ENCODE measurements at places on chromosomes 2 and 18.

- no peak for DNase-seq
These were observed 24.4 kb downstream of the EHD3 start for GRCh38 chr2:31258351-31258750.

DNA sequence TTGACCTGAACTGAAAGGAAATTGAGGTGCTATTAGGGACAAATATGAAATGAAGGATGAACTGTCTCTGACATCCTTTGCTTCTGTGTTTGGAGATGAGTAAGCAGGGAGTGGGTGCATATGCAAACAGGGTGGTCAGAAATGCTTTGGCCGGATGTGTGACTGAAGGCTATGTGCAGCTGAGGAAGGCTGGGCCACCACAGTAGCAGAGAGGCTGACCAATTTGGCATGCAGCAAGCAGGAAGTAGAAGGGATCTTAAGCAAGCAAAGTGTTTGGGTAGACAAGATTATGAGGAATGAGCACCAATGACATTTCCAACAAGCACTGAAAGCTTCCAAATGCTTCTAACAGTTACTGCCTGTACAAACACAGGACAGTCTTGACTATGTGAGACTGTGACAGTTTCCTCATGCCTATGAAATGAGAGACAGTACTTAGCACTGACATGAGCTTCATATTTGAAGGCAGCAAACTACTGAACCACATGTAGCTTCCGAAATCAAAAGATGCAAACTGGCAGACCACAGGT lies 3.3 kb upstream of the ACTR3 start:
- DNase-seq, result no peak

DNA sequence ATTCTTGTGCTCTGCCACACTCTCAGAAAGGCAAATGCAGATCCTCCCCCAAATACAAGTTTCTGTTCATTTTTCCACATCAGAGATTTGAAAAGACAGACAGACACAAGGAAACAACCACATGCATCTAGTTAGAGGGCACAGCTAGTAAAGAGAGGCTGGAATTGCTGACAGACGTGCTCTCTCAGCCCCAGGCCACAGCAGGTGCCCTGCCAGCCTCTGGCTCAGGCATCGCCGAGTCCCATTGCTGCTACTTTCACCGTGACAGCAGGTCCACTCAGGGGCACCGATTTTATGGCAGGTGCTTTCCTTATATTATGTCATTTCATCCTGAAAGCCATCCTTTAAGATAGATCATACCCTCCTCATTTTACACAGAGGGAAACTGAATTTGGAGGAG lies 507.5 kb downstream of the EIPR1 start:
- DNase-seq, result no peak

DNA sequence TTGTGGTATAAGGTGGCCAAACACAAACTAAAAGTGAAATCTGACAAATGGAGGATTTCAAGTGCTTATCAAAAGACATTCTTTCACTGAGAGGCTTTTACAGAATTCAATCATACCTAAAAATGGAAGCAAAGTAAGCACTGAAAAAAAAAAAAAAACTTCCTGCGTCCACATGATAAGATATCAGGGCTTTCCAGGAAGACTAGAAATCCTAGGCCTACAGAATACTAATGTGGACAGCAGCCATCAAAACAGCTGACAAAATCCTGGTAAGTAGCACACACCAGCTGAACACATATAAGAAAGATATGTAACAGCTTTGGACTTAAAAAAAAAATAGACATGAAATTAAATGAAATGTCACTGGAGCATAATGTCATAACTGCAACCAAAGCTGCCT lies 178.2 kb downstream of the SUCLG1 start:
- DNase-seq, result no peak

GRCh38 chr2:2561346-2562095 lies 230.4 kb upstream of the MYT1L start:
- no peak for DNase-seq

DNA sequence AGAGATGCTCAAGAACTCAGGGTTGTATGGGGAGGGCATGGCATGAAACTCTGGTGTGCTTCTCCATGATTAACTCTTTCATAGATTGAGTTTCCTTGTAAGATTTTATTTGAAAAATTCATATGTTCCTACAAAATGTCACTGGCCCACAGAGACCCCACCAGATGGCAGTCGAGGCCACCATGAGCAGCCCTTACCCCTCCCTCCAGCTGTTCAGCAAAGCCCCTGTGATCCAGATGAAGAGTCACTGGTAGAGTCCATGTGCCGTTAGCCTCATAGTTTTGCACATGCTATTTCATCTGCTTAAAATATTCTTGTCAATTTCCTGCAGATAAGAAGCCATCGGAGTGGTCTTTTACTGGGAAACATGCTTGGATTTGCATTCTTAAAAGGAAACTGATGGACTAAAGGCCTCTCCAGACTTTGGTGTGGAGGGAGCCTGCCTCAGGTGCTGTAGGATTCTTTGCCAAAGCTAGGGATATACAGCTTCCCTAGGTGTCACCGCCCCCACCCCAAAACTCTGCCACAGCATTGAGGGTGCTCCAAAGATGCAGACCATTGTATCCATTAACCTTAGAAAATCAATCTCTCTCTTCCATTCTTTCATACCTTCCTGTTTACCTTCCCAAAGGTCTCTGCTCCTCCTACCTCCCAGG lies 18.8 kb downstream of the ZNF385B start:
- no peak for DNase-seq

DNA sequence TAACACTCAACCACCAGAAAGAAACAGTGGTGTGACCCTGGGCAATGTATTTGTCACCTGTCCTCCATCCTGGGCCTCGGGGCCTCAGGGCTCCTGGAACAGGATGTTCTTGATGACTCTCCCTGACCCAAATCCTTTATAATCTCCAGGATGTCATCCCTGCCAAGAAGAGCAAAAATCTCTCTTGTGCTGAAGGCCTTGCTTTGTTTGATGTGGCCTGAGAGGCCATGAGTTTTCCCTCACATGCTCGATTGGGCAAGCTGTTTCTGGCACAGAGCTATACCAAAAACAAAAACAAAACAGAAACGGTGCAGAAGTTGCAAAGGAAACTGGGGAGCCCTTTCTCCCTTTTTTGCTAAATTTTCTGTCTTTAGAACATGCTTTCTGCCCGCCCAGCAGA lies 35.7 kb upstream of the ST3GAL5 start:
- no peak for DNase-seq

DNA sequence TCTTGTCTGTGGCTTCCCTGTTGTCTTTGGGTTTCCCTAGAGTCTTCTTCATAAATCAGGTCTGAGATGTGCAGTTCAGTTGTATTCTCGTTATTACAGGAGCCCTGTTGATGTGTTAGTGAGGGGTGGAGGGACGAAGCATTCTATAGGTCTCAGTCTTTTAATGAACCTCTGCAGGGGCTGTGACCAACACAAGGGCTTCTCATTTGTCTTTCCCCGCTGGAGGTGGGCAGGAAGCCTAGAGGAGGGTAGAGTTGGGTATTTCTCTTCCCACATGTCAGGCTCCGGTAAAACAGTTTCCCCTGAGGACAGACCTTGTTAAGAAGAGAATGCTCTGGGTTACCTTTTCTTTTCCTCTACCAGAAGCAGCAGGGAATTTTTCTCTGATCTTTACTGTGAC lies 31.2 kb downstream of the PROC start:
- no peak for DNase-seq

GRCh38 chr2:172106108-172106961 lies 3.6 kb upstream of the DLX2 start:
- no peak for DNase-seq

DNA sequence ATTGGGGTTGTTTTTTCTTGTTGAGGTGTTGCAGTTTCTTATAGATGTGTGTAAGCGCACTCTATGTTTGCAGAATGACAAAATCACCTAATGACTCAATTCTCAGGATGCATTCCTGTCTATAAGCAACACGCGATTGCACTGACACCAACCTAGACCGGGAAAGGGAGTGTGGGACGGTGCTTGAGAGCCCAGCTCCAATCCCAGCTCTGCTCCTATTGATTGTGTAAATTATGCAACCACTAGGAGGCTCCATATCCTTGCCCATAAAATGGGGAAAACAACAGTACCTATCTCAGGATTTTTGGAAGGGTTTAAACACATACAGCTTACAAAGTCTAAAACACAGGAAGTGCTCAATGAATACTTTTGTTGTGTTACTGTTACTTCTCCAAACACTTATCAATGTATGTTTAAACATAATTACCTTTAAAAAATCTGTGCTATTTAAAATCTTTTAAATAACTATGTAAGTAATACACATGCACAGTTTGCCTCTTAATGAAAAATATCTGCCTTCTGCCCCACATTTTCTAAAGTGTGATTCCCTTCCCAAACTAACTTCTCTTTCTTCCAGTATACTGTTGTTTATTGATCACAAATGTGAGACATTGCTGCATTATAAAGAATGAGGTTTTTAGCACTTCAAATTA lies 132.5 kb downstream of the SPHKAP start:
- DNase-seq, result peak; percentile 4

- DNase-seq, result no peak
These were observed 62.2 kb upstream of the PLA2R1 start for GRCh38 chr2:160124571-160124970.

DNA sequence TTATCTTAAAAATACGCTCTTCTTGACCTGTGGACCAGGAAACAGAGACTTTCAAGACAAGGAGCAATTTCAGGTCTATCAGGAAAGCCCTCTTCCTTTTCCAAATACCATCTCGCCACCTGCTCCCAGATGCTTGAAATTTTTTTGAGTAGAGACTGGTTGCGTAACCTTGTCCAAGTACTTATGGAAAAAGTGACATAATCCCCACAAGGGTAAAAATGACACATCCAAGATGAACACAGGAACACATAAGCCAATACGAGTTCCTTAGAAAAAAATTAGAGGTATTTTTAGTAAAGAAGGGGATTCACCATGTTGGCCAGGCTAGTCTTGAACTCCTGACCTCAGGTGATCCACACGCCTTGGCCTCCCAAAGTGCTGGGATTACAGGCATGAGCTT lies 1.8 kb downstream of the SERPINB13 start:
- no peak for DNase-seq

All from NCI-H2029 treated with DMSO at 0.1 percent for 48 hours (cell line).